ENCODE measurements at places on chromosomes 6 and 20.
A peak's percentile ranks its signal among the peaks of the same experiment; 100 is the strongest.

- DNase-seq = no peak
Observed at GRCh38 chr20:2920473-2920872, 47.2 kb downstream of the PTPRA start.

GRCh38 chr6:42049948-42050296 lies 402 bp upstream of the TAF8 start:
- no peak for DNase-seq

GRCh38 chr6:116468293-116468692 lies 7.1 kb downstream of the CALHM6 start:
- no peak for DNase-seq

GRCh38 chr6:35698858-35699257 lies 10.1 kb upstream of the FKBP5 start:
- no peak for DNase-seq

GRCh38 chr20:48904566-48905296 lies 16.8 kb upstream of the ARFGEF2 start:
- no peak for DNase-seq

DNA sequence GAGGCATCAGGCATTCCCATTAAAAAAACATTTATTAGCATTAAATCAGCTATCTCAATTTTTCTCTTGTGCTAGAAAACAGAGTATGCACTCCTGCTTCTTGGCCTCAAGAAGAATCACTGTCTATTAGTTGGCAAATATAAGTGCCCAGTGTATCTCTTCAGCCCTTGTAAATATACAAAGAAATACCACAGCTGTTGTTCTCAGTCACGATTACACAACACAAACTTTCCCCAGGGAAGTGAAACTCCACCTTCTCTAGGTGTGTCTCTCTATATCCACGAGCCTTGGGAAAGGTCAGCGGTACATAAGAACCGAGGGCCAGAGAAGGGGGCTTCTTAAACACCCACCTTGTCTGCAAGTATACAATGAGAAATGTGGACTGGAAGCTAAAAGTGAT lies 194.7 kb downstream of the PKHD1 start:
- no peak for DNase-seq

GRCh38 chr6:72367439-72367838 lies 254.4 kb upstream of the KCNQ5 start:
- no peak for DNase-seq

DNA sequence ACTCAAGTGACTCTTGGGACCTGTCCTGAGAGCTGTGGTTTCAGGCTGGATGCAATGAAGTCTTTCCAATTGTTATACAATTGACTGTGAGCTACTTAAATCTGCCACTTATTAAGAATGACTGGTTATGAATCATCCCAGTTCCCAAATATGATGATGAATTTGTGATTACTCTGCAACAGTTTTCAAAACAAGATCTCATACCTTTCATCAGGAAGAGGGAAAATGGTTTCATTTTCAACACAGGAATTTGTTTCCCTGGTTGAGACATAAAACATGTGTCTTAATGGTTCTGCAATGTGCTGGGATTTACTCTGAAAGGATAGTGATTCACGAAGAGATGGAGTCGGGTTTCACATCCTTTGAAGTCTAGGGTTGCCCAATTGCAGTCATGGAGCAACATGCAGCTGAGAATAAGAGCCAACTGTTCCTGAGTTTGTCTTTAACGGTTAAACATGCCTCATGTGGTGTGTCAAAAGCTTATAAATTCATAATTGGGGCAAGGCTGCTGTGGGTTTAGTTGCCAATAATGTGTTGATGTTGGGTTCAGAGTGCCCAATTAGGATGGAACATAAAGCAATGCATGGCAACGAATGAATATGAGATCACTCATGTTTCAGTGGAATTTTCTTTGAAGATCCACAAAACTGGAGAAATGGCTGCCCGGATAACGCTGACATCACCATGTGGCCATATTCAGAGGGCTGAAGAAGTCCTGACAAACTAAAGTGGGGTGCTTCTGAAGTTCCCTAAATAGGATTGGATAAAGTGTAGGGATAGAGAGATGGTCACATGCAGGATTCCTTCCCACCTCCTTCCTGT lies 41.0 kb downstream of the CYP24A1 start:
- peak; percentile 84 for DNase-seq

- DNase-seq = no peak
Observed at GRCh38 chr6:98352348-98352747, 482.0 kb upstream of the POU3F2 start.

DNA sequence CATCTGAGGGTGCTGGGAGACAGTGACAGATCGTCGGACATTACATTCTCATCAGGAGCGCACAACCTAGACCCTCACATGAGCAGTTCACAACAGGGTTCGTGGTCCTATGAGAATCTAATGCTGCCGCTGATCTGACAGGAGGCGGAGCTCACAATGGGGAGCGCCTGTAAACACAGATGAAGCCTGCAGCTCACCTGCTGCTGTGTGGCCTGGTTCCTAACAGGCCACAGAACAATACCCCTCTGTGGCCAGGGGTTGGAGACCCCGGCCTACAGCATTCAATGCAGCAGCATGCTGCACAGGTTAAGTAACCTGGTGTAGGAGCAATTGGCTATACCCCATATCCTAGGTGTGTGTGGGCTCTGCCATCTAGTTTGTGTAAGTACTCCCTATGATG lies 19.5 kb downstream of the ANKRD60 start:
- no peak for DNase-seq

GRCh38 chr6:145257704-145258103 lies 477.6 kb downstream of the EPM2A start:
- no peak for DNase-seq

DNA sequence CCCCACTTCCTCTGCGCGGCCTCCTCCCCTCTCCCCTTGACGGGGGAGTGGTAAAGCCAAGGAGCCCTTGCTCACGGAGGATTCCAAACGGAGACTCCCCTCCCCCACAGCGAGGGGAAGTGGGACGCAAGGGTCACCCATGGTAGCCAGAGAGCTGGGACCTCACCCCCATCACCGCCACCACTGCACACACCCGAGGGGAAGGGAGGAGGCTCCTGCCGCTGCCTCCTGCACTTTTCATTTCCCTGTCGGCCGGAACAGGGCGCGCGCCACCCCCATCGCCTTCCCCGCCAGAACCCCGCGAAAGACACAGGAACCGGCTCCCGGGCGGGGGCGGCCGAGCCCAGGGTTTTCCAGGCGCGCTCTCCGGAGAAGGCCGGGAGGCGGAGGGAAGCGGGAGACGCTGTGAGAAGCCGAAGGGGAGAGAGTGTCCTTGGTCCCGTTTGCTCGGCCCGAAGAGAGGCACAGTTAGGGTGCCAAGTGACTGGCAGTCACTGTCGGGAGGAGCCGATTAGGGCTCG lies 789 bp downstream of the CCND3 start:
- DNase-seq = no peak

DNA sequence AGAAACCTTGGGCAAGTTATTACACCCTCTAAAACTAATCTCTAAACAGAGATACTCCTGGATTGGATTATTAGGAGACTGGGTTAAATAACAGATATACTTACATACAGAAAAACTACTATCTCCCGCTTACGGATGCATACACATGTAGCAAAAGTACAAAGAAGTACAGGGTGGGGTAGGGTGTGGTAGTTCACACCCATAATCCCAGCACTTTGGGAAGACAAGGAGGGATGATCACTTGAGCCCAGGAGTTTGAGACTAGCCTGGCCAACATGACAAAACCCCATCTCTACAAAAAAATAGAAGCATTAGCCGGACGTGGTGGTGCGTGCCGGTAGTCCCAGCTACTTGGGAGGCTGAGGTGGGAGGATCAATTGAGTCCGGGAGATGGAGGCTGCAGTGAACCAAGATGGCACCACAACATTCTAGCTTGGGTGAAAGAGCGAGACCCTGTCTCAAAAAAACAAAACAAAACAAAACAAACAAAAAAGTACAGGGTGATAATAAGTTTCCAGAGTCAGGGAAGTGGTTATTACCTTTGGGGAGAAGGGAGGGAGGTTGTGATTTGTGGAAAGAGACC lies 8.1 kb downstream of the PIM1 start:
- no peak for DNase-seq

GRCh38 chr20:51900443-51900842 lies 98.1 kb upstream of the SALL4 start:
- DNase-seq = no peak

DNA sequence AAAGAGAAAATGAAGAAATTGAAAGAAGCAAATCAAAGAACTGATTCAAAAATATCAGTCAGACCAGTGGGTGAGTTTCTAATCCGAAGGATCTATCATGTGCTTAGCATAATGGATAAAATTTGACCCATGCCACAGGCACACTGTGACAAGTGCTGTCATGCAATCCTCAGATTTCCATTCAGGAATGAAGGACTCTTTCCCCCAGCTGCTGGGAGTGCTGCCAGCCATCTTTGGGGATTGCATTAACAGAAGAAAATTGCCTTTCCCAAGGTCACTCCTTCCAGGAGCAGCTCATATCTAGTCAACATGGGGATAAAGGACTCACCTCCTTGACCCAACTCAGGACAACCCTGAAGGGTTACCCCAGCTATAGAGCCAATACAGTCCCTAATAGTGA lies 316.7 kb upstream of the TBX18 start:
- no peak for DNase-seq
